Naive B cell (primary cell): ENCODE measurements at places on chromosomes 4 and X. TPM values are rescaled to one million over a fixed set of nuclear protein-coding genes. Genes with fewer than 3 reads are reported as not detected.

Gene HS6ST2
- polyA plus RNA-seq = not detected

DNA sequence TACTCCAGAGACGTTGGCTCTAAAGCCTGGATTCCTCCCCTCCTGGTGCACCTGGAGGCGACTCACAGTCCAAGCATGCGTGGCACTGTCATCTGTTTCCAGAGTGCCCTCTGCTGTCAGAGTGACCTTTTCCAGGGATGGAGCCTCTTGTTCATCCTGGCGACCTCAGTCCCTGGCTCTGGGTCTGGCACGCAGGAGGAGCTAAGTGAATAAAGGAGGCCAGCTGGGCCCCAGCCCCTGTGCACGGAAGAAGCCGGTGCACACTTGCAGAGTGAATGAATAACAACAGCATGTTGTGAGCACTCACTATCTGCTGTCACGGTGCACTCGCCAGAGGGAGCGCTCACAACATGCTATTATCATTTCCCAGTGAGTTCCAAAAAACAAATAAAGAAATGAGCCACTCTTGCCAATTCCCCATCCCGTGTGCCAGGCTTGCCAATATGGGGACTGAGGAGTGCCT lies 27.8 kb upstream of the PSAPL1 start:
- H3K27ac ChIP-seq = no peak overlapping the region
- H3K4me1 ChIP-seq = no peaks in the 10 kb centered on the region
- H3K36me3 ChIP-seq = no peaks in the 10 kb centered on the region
- H3K27me3 ChIP-seq = peaks cover 18% of the 10 kb centered on the region
- H3K4me3 ChIP-seq = no peak overlapping the region
- DNase-seq = no peak

Gene HHIP
- 0.21 TPM for polyA plus RNA-seq

Gene GPR78
- not detected for polyA plus RNA-seq

DNA sequence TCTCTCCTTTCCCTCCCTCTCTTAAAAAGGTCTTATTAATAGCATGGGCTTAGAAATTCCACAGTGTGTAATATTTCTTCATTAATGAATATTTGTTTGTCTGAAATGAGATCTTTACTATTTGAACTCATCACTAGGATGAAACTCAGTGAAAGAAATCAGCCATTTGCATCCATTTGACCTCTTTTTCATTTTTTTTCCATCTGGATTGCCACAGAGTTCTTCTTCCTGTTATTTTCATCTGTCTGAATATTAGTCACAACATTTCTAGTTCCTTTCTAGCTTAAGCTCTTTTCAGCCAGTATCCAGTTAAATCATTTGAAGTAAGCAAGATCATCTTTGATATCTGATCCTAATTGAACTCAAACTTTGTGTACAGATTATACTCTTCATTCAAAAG lies 69.2 kb upstream of the PLS3 start:
- H3K27ac ChIP-seq = no peak overlapping the region
- H3K4me3 ChIP-seq = no peak overlapping the region

DNA sequence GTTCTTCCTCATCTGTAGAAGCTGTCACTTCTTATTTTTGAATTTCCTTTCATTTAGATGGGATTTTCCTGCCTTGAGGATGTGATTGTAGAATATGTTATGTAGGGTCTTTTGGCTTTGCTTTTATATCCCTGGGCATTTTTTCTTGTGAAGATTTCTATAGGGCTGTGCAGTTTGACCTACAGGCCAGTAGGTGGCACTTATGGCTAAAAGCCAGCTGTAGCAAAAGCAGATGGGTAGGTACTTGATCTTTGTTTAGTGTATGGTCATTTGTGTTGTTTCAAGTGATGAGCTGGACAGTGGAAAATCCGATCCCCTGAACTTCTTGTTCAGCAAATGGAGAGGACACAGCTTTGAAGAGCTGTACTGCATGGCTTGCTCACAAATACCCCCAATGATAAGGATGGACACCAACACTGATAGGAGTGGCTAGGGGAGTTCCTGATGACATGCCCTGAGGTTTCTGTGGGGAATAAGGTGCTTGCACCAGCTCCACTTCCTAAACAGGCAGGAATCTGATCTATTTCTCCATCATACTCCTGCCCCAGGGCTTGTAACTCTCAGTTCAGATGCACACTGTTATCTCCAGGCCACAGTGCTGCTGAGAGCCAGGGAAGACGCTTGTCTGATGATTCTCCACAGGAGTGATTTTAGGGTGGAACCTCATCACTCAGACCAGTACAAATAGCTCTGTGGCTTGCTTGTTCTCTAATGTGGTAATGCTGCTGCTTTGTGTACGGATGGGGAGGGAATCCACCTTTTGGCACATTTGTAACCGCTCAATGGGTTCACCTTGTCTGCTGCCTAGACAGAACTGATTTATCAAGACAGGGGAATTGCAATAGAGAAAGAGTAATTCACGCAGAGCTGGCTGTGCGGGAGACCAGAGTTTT lies 417.1 kb upstream of the MAGEB16 start:
- no peaks in the 10 kb centered on the region for H3K27me3 ChIP-seq
- no peaks in the 10 kb centered on the region for H3K4me1 ChIP-seq
- DNase-seq = no peak
- no peaks in the 10 kb centered on the region for H3K36me3 ChIP-seq
- no peak overlapping the region for H3K27ac ChIP-seq

GRCh38 chr4:37628977-37629609 lies 57.1 kb downstream of the RELL1 start:
- no peak overlapping the region for H3K4me3 ChIP-seq
- H3K4me1 ChIP-seq = no peaks in the 10 kb centered on the region
- no peak for DNase-seq

GRCh38 chrX:154596290-154596929 lies 11.5 kb downstream of the CTAG1A start:
- H3K36me3 ChIP-seq = peaks cover 13% of the 10 kb centered on the region
- no peak for DNase-seq

Gene DKK2
- polyA plus RNA-seq = not detected

GRCh38 chr4:138918169-138918869 lies 97.3 kb upstream of the NOCT start:
- H3K4me3 ChIP-seq = no peak overlapping the region
- H3K27me3 ChIP-seq = peaks cover 17% of the 10 kb centered on the region
- no peaks in the 10 kb centered on the region for H3K36me3 ChIP-seq
- H3K4me1 ChIP-seq = peaks cover 13% of the 10 kb centered on the region

DNA sequence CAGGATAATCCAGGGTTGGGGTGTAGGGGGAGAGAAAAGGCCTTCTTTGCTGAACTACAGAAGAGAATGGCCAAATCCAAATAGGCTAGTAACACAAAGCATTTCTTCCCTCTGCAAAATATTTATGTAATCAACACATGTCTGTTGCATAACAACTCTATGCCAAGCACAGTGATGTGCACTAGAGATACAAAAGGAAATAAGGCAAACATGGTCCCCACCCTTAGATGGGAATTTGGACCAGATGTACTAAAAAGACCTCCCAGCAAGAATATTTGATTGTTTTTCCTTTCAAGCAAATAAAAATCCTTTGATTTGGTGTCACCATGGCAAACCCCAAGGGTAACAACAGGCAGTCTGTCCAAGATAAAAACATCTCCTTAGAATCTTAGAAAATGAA lies 177.6 kb upstream of the FGF13 start:
- H3K27ac ChIP-seq = no peak overlapping the region
- no peak for DNase-seq
- H3K4me3 ChIP-seq = no peak overlapping the region
- H3K4me1 ChIP-seq = no peaks in the 10 kb centered on the region
- H3K36me3 ChIP-seq = no peaks in the 10 kb centered on the region

- H3K4me3 ChIP-seq = no peak overlapping the region
- no peaks in the 10 kb centered on the region for H3K27me3 ChIP-seq
- H3K27ac ChIP-seq = no peak overlapping the region
- peaks cover 13% of the 10 kb centered on the region for H3K36me3 ChIP-seq
- H3K4me1 ChIP-seq = no peaks in the 10 kb centered on the region
These were observed 135.7 kb downstream of the ANAPC10 start for GRCh38 chr4:144962300-144962699.

Gene ADH1B
- not detected for polyA plus RNA-seq

Gene FAM47A
- polyA plus RNA-seq = not detected

Gene ITIH6
- polyA plus RNA-seq = not detected

Gene FHIP1A
- not detected for polyA plus RNA-seq

Gene EDA
- not detected for polyA plus RNA-seq

Gene NUDT10
- not detected for polyA plus RNA-seq

Gene NRK
- polyA plus RNA-seq = not detected

- H3K4me1 ChIP-seq = peaks cover 58% of the 10 kb centered on the region
- peak; percentile 38 for DNase-seq
These were observed 41.1 kb upstream of the HS3ST1 start for GRCh38 chr4:11469650-11470437.

Gene GBA3
- polyA plus RNA-seq = not detected

Gene BEX2
- 46.4 TPM for polyA plus RNA-seq

DNA sequence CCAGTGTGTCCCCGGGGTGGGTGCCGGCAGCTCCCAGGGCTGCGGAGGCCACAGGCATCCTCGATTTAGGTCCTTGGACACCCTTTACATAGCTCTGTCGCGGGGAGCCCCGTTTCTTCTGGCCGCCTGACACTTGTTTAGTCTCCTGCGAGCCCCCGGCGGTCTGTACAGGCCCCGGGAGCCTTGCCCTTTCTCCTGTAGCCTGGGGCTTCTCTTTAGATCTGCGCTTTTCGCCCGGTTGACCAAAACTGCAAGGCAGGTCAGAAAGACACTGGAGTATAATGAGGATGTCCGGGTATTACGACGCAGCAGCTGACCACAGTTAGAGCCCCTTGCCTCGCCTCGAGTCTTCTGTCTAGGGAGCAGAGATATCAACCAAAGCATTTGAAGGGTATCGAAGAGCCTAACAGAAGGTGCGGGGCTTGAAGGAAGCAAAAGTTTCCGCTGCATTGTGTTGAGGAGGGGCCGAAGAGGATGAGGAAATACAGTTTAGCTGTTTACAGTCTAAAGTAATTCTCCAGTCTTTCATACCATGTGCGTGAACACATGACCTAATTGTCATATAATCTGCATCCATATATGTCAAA lies 479 bp downstream of the BRCC3 start:
- peaks cover 20% of the 10 kb centered on the region for H3K4me1 ChIP-seq
- peak overlapping the region; percentile 97 for H3K27ac ChIP-seq
- no peak for DNase-seq
- H3K4me3 ChIP-seq = peak overlapping the region; percentile 91
- peaks cover 8% of the 10 kb centered on the region for H3K36me3 ChIP-seq
- no peaks in the 10 kb centered on the region for H3K27me3 ChIP-seq

DNA sequence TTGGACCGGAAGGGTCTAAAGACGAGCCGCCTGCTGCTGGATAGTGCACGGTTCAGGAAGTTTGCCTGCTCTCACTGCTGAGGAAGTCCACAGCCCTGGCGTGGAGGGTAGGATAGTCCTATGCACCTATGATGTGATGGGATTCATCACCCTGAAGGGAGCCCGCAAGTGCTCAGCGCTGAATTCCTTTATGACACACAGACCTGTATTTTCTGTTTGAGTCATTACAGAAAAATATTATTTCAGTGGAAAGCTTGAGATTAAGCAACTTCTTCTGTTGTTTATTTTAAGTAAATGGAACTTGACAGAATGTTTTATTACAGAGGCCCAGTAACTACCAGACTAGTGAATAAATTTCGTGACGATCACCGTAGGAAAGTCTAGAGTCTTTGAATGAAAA lies 123.2 kb downstream of the TRIML1 start:
- no peak for DNase-seq
- no peak overlapping the region for H3K27ac ChIP-seq
- no peaks in the 10 kb centered on the region for H3K27me3 ChIP-seq
- no peaks in the 10 kb centered on the region for H3K36me3 ChIP-seq
- H3K4me1 ChIP-seq = no peaks in the 10 kb centered on the region
- H3K4me3 ChIP-seq = no peak overlapping the region

Gene ELOVL6
- polyA plus RNA-seq = not detected

DNA sequence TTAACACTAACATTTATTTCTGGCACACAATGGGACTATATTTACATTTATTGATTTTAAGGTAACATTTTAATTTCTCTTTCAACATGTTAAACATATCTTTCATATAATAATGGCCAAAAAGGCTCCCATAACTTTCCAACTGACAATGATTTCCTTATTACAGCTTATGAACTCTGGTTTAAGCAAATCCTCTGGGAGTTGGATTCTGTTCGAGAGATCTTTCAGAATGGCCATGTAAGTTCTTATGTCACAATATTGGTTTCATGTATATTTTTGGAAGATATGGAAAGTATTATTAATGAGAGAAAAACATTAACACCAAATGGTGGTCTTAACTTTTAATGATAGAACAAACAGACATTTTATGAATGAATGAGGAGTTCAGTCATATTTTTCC lies 4.1 kb downstream of the TDO2 start:
- H3K4me3 ChIP-seq = no peak overlapping the region
- no peaks in the 10 kb centered on the region for H3K4me1 ChIP-seq
- H3K27me3 ChIP-seq = peaks cover 2% of the 10 kb centered on the region
- H3K36me3 ChIP-seq = no peaks in the 10 kb centered on the region

DNA sequence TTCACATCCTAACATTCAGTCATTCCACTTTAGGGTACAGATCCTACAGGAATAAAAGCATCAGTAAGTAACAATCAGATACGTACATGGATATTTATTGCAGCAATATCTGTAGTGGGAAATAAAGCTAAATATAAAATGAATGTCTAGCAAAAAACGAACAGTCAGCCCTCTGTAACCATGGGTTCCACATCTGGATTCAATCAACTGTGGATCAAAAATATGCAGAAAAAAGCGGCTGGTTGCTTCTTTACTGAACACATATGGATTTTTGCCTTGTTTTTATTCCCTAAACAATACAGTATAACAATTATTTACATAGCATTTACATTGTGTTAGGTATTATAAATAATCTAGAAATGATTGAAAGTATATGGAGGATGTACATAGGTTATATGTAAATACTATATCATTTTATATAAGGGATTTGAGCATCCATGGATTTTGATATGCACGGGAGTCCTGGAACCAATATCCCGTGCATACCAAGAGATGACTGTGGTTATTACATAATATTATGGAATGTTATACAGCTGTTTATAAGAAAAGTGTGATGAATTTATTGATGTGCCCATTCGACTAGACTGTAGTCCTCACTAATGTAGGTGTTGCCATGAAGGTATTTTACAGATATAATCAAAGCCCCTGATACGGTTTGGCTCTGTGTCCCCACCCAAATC lies 132.8 kb downstream of the ARHGEF9 start:
- DNase-seq = no peak

Gene ABCG2
- polyA plus RNA-seq = 0.49 TPM

Gene ENOX2
- polyA plus RNA-seq = 21.3 TPM

DNA sequence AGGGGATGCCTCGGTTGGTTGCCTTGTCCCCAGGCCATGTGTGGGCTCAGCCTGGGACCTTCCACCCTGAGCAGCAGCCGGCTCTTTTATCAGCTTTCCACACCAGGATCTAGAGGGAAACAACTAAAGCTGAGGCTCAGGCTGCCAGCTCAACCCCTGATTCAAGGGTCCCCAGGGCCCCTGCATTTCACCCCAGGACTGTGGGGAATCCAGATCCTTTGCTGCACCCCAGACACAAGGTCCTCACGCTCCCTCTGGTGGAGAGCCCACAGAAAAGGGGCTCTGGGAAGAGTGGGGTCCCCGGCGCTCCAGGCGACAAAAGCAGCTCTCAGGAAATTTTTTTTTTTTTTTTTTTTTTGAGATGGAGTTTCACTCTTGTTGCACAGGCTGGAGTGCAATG lies 64.3 kb downstream of the ZFYVE28 start:
- peaks cover 12% of the 10 kb centered on the region for H3K4me1 ChIP-seq
- H3K36me3 ChIP-seq = no peaks in the 10 kb centered on the region
- no peak for DNase-seq
- no peak overlapping the region for H3K27ac ChIP-seq
- H3K27me3 ChIP-seq = no peaks in the 10 kb centered on the region
- no peak overlapping the region for H3K4me3 ChIP-seq

Gene CXCL8
- polyA plus RNA-seq = 4.5 TPM

GRCh38 chr4:16814361-16814760 lies 84.1 kb downstream of the LDB2 start:
- H3K4me1 ChIP-seq = no peaks in the 10 kb centered on the region
- no peak overlapping the region for H3K4me3 ChIP-seq
- DNase-seq = no peak
- H3K36me3 ChIP-seq = no peaks in the 10 kb centered on the region

Gene NOX1
- polyA plus RNA-seq = not detected
